ENCODE measurements at places on chromosomes 3 and 15.

GRCh38 chr3:100419406-100419805 is 18.1 kb downstream of the LNP1 start:
- no peak for DNase-seq

- DNase-seq = no peak
These were observed 3.9 kb upstream of the HEG1 start for GRCh38 chr3:125059488-125060245.

DNA sequence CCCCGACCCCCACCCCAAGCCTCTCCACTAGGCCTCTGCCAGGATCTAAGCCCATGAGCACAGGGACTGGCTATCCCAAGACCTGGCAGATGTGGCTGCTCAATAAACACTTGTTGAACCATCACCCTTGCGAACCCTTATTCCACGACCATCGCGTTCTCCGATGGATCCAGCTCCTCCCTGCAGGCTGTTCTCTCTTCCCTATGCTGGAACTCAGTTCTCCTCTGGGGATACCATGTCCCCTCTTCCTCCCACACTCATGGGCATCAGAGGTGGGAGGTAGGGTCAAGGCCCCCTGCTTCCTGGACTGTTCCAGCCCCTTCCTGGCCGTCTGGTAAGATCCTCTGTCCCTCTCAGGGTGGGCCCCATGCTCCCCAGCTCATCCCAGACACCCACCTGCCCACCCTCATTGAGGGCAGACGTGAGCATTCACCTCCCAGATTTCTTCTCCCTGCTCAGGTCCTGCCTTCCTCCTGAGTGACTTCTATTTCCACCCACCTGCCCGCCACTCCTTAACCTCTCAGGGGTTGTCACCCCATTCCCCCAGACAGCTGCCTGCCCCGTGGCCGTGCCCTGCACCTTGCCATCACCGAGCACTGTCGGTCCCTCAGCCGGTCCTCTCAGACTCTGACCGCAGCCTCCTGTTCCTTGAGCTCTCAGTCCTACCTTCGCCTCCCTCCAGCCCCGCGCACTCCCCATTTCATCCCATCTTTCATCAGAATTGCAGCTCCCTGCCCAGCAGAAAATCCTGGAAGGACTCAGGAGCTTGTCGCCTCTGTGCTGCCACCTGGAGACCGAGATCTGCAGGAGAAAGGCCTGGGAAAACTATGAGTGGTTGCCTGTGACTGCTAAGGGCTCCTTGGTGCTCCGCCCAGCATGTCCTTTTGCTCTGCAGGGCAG is 42.0 kb downstream of the PML start:
- DNase-seq = peak; percentile 14

DNA sequence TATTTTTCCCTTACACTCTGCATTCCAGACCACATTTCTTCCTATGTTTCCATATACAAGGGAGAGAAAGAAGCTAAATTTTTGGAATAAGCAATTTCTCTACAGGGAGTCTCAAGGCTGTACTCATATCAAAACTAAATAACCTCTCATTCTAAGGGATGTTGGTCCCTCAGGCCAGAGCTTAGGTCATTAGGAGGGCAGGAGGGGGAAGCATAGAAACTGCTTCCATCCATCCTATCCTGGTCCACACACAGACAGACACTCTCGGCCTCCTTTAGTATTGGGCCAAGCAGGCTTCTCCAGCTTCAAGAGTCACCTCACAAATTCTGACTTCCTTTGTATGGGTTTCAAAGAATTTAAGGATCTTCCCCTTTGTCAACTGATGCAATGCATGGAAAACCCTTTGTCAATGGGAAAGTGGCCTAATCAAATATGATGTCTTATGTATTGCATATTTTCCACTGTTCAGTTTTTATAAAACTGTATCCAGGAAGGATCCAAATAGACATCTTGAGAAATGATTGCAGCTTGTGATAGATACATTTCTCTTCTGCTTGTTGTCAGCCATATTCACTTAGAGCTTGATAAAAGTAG is 140.7 kb upstream of the RARB start:
- DNase-seq = no peak

- DNase-seq = no peak
These were observed 522 bp downstream of the MED12L start for GRCh38 chr3:151085889-151086483.

GRCh38 chr3:50484722-50485121 is 18.7 kb downstream of the CACNA2D2 start:
- no peak for DNase-seq

- DNase-seq = no peak
These were observed 267.7 kb upstream of the BCHE start for GRCh38 chr3:166104938-166105337.

DNA sequence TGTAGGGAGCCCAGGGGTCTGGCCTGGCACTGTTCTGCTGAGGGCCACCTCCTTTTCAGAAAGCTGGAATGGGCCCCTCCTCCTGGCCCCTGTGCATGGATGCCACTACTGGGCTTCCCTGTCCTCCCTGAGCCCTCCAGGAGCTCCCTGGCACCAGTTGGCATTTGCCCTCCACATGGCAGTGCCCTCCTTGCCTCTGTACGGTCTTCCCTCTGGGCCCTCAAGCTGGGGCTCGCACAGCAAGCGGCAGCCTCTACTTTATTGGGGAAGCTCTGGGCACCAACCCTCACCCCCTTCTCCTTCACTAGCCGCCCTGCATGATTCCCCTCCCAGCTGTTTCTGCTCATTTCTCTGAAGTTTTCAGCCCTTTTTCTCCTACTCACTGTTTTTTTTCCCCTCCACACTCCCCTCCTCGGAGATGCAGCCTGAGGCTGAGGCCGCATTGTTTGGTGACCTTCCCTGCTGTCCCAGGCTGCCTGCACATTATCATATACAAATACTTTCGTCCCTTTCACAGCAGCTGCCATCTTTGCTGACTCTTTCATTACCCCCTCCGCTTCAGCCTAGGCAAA is 127.3 kb downstream of the EEFSEC start:
- no peak for DNase-seq

DNA sequence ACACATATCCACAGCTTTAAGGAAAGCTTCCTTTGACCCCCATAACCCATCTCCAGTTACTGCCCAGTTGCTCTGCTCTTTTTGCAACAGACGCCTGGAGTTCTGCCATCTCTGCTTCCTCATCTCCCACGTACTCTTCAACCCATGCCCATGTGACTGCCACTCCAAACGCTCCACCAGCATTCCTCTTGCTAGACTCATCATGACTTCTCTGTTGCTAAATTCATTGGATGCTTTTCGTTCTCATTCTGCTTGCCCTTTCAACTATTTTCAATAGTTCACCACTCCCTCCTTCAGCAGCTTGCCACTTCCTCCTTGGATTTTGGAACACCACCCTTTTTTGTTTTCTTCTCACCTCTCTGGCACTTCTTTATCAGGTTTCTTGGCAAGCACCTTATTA is 2.7 kb upstream of the KNSTRN start:
- no peak for DNase-seq

- DNase-seq = no peak
These were observed 94.9 kb downstream of the AKAP13 start for GRCh38 chr15:85475317-85475701.

DNA sequence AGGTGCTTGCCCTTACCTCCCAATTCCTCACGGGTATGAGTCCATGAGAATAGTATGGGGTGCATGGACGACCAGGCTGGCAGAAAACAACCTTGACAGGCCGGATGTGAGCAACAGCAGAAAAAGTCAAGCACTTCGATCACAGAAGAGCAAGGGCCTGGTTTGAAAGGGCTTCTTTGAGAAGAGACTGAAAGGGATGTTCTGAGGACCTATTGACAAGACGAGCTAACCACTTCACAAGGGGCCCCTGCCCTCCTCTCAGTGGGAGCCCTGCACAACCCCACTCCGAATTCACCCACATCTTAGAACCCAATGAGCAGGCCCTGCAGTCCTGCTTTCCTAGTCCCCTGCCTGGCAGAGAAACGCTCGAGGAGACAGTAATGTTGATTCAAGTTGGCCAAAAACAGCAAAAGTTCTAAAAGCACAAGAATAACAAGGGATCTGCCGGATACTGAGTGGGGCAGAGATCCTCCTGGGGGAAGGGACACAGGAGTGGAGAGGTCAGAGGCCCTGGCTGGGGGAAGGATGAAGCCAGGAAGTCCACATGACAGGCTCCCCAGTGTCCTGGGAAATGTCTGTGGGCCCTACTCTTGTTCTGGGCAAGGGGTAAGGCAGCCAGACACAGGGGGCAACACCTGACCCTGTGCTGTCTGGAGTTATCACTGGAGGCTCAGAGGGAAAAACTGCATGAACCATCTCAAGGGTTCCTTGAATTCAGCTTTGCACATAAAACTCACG is 14.8 kb upstream of the CX3CR1 start:
- no peak for DNase-seq

- no peak for DNase-seq
These were observed 1216.9 kb upstream of the GBE1 start for GRCh38 chr3:82978368-82978767.

DNA sequence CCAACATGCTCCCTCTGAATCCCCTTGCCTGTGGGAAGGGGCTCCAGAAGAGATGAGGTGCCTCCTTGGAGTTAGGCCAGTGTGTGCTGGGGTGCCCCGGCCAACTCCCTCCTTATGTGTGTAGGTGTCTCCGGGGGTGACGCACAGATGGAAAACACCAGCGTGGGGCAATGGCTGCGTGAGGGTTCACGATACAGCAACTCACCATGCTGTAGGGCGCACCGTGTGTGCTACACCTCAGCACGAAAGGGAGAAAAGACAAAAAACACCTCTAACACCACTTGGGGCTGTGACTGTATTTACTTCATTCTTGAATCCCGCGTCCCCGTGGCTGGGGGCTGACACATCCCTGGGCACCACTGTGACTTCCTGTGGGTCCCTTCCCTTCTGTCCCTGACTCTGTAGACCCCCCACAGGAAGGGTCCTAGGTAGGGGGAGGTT is 1.6 kb upstream of the CALML4 start:
- DNase-seq = no peak

GRCh38 chr15:63146684-63147083 is 10.6 kb downstream of the RPS27L start:
- DNase-seq = no peak
